ENCODE measurements at places on chromosomes 2 and 18.

DNA sequence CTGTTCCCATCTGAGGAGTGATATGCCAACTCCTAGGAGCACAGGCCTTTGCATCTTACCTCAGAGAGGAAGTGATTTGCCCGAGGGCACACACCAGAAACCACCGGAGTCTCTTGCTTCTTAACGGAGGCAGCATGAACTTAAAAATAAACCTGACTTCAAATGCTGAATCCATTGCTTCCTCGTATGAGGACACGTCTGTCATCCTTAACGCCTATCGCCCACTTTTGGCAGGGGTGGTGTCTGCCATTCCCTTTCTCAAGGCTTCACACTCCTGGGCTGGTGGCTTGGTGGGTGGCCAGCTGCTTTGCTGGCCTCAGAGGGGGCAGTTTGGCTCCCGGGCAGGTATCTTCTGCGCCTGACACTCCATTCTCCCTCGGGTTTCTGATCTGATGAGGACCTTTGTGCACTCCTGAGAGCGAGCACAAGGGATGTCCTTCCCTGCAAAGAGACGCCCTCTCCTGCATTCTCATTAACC, 1.1 kb upstream of the PREB start:
- DNase-seq = peak; percentile 27

GRCh38 chr2:191177751-191178736, 27.2 kb upstream of the STAT4 start:
- no peak for DNase-seq

DNA sequence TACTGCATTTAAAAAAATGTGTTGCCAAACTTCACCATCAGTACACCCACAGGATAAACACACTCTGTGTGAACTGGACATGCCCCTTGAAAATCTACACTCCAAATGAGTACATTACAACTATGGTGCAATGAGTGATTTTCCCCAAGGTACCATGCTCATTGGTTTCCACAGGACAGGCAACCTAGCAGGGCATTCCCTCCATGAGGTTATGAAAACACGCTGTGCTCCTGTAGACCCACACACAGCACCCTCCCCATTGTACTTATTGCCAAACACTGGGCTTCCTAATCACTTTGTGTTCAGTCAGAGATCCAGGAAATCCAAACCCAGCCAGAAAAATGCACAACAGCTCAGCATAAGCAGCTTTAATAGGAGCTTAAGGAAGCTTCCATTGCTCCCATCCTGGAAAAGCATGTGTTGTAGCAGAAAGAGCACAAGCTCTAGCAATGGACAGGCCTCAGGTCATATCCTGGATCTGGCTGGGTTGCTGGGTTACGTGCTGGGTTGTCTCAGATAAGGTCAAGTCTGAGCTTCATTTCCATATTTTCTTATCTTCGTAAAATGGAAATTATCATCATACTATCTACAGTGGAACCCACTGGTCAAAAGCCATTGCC, 20.8 kb upstream of the ATIC start:
- no peak for DNase-seq

GRCh38 chr2:222989431-222989830, 62.6 kb upstream of the KCNE4 start:
- no peak for DNase-seq

GRCh38 chr2:64274399-64275173, 130.4 kb upstream of the PELI1 start:
- no peak for DNase-seq

DNA sequence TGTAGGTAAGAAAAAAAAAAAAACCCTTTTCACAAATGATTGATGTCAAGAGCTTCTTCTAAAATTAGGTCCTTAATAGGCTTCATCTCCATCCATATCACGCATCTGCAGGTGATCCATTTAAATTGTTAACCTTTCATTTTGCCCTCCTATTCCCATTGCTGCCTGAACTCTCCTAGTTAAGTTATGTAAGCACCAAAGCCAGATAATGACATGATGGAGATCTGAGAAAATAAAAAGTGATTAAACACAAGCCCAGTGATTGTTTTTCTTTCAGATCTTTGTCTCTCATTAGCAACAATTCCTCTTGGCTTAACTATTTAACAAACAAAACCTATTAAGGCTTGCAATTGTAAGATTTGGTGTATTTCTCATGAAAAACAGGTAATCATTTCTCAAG, 20.0 kb downstream of the LANCL1 start:
- no peak for DNase-seq

- DNase-seq = no peak
Observed at GRCh38 chr2:75328156-75328555, 128.8 kb upstream of the TACR1 start.

DNA sequence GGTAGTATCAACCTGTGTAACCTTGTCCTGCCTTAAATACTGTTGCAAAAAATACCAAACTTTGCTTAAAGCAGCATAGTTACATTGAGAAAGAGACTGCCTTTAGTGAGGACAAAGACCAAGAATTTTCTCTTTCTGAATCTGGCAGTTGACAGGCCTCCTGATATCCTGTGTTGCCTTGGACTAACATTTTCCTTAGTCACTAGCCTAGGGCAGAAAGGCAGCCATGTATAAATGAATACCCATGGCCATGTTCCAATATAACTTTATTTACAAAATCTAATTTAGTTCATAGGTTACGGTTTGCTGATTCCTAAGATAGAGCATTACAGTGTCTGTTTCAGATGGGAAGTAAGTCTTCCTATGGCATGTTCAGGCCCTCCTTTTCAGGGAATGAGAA, 895.4 kb downstream of the CNTNAP5 start:
- DNase-seq = no peak

DNA sequence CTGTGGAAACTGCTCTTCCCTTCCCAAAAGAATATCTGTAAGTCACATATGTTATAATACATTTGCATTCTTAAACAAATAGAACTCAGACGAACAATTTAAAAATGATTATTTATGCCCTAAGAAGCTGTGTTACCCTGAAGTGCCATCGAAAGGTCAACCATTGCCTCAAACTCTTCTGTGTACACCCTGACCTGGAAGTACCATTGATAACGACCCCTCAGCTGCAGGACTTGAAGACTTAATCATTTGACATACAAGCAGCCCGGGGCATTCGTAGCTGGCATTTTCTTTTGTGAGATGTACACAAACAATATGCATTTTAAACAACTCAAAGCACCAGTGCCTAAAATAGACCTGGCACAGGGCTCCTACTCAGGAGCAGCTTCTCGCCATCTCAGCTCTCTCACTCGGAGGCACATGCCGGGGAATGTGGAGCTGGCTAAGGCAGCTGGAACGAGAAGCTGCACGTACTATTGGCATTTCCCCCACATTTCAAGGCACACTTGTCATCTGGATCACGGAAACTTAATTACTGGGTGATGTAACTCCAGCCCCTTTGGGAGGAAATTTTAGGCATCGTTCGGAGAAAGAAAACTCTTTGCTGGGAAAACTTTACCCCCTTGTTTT, 170.0 kb upstream of the GALNT5 start:
- DNase-seq = no peak

DNA sequence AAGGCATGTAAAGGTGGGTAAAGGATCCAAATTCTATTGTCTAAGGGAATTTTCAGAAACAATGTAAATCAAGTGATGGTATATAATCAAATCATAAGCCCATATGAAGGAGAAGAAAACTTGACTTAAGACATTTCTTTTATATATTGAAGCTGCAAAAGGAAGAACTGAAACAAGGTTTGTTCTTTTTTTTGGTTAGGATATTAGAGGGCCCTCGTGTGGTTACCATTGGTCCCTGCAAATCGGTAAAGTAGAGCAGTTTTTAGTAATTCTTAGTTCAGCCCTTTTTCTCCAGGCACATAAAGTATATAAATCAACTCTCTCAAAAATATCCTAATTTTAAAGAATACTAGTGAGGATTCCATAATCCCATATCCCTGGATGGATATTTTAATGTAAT, 105.6 kb upstream of the STK17B start:
- peak; percentile 78 for DNase-seq

DNA sequence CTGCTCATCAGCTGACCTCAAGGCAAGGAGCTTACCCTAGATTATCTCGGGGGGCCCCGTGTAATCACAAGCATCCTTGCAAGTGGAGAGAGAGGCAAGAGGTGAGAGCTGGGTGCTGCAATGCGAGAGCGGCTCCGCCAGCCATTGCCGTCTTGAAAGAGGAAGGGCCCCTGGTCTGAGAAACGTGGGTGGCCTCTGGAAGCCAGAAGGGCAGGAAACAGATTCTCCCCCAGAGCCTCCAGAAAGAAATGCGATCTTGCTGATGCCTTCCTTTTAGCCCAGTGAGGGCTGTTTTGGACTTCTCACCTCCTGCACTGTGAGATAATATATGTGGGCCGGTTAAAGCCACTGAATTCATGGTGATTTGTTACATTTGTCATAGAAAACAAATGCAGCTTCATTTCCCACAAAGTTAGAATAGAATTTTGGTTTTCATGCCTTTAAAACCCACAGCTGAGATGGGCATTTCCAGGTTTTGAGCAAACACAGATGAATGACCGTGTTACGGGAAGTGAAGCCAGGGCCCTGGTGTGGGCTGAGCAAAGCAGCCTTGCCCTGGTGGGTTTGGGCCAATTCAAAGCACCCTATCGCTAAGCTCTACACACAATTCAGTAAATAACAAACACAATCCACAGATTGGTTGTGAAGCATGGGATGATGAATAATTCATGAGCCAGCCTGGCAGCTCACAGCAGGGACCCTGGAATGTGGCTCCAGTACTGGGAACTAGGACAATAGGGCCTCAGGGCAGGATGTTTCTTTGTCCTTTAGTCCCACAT, 319.9 kb upstream of the HS6ST1 start:
- DNase-seq = peak; percentile 56

DNA sequence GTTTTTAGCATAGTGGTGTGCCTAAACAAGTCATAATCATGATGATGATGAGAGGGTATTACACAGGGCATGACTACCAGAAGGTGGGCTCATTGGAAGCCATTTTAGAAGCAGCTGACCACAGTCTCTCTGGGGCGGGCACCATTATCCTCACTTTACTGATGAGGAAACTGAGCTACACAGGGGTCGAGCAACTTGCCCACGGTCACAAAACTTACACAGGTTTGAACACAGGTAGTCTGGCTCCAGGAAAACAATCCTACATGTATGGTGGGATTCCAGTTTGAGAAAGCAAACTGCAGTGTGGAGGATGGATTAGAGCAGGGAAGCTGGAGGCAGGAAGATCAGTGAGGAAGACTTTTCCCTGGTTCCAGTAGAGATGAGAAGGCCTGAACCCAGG, 6.2 kb downstream of the RHOB start:
- no peak for DNase-seq

- no peak for DNase-seq
Observed at GRCh38 chr18:48391868-48392267, 17.3 kb downstream of the ZBTB7C start.

- DNase-seq = no peak
Observed at GRCh38 chr2:64966017-64966416, 23.2 kb upstream of the SLC1A4 start.

- peak; percentile 54 for DNase-seq
Observed at GRCh38 chr2:24009680-24010476, at the start of gene MFSD2B. MFSD2B (plus strand) TSS chr2:24010085; CDS start chr2:24010097, 12 bp downstream.

- no peak for DNase-seq
Observed at GRCh38 chr18:22224339-22224738, 55.0 kb downstream of the GATA6 start.

DNA sequence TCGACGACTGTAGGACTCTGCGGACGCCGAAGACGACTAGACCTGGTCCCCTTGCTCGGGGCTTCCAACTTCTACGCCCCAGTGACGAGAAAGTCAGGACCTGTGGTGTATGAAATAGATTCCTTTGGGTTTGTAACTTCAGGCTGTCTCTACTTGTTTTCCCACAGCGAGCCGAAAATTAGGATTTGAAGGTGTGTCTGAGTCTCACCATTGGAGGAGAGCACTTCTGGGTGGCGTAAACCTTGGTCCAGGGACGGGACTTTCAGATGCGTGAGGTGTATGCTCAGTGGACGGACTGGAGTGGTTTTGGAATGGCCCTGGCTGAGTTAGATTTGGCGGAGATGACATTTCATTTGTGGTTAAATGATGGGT, 1.3 kb downstream of the BIRC6 start:
- DNase-seq = no peak

GRCh38 chr2:133641942-133642725, 73.9 kb upstream of the NCKAP5 start:
- no peak for DNase-seq

- no peak for DNase-seq
Observed at GRCh38 chr2:238727585-238728329, 120.1 kb upstream of the TWIST2 start.

- DNase-seq = peak; percentile 45
Observed at GRCh38 chr2:201915446-201915845, 109.1 kb downstream of the CDK15 start.

- no peak for DNase-seq
Observed at GRCh38 chr2:85981579-85982247, 92.9 kb upstream of the ST3GAL5 start.

- DNase-seq = no peak
Observed at GRCh38 chr2:208266553-208266893, 468 bp downstream of the PIKFYVE start.

GRCh38 chr2:236008857-236009256, 159.3 kb downstream of the GBX2 start:
- no peak for DNase-seq

DNA sequence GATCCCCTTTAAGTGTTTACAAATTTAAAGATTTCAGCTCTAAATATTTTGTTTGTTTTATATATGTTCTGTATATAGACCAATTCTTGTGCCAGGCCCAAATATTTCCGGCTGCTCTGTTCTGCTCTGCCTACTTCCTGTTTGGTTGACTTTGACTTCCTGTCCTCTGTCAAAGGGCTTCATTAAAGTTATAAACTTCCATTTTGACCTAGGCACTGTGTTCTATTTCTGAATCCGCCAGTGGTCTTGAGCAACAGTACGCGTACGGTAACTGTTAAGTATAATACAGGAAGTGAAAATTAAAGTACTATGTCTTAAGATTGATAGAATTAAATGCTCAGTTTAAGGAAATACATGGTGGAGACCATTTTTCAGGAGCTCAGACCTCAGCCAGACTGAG, 13.5 kb upstream of the REL start:
- DNase-seq = peak; percentile 85

- no peak for DNase-seq
Observed at GRCh38 chr2:167954495-167954894, 292.9 kb downstream of the STK39 start.

GRCh38 chr2:25149646-25150045, 18.7 kb downstream of the POMC start:
- DNase-seq = no peak

- DNase-seq = no peak
Observed at GRCh38 chr2:34045101-34045655, 446.1 kb upstream of the FAM98A start.

GRCh38 chr2:1550658-1551316, 137.5 kb downstream of the TPO start:
- DNase-seq = peak; percentile 62

DNA sequence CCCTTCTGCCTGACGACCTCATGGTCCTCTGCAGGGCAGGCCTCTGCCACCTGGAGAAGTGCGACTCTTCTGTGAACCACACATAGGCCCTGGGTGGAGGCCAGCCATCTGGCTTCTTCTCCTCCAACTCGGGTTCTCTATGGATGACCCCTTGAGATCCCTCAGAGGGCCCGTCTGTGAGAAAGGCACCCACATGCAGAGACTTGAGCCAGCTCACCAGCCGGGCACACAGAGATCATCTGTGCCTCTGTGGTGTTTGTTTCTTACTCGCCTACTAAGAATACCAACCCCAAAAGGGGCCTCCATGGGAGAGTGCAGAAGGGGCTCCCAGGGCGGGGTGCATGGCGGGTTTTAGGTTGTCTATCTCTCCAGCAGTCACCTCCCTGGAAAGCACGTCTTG, 176.5 kb upstream of the SALL3 start:
- DNase-seq = no peak

- no peak for DNase-seq
Observed at GRCh38 chr2:133252780-133253355, 315.4 kb downstream of the NCKAP5 start.

Data from NB4 (cell line).